Stimulated activated CD8-positive, alpha-beta memory T cell treated with anti-CD3 and anti-CD28 coated beads, Interleukin-15, amount 100 ng/mL, for 4 hours (primary cell): ENCODE measurements at places on chromosomes 5 and 9.

- no peak for DNase-seq
Measured at GRCh38 chr5:57595523-57595991, 112.9 kb upstream of the ACTBL2 start.

GRCh38 chr5:154829589-154830218 lies 20.7 kb downstream of the FAXDC2 start:
- DNase-seq = no peak

- no peak for DNase-seq
Measured at GRCh38 chr9:32703635-32704034, 68.2 kb upstream of the TAF1L start.

DNA sequence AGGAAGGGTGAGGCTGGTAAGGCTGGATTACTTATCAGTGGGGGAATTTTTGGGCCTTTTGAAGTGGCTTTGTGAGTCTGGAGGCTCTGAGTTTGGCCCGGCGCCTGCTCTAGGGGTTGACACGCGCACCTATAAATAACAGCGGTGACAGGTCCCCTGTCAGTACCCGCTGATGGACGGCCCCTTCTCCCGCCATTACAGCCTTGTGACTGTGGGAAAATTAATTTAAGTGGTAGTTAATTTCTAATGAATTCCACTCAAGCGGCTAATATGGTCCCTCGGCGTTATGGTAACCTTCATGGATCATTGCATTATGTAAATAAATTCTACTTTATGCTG lies 16.5 kb downstream of the MRPL36 start:
- no peak for DNase-seq

- DNase-seq = no peak
Measured at GRCh38 chr5:16589658-16590057, 27.1 kb downstream of the RETREG1 start.

- no peak for DNase-seq
Measured at GRCh38 chr5:123810253-123810652, 298.3 kb downstream of the CSNK1G3 start.
